ENCODE measurements at places on chromosomes 16 and 17. TPM values are rescaled to one million over a fixed set of nuclear protein-coding genes. Genes with fewer than 3 reads are reported as not detected.

GRCh38 chr17:63701868-63702720 lies 2.2 kb upstream of the LIMD2 start:
- peak overlapping the region; percentile 78 for H3K4me3 ChIP-seq
- H3K36me3 ChIP-seq: peaks cover 19% of the 10 kb centered on the region

The ZCCHC14 gene
- 45.6 TPM for total RNA-seq

DNA sequence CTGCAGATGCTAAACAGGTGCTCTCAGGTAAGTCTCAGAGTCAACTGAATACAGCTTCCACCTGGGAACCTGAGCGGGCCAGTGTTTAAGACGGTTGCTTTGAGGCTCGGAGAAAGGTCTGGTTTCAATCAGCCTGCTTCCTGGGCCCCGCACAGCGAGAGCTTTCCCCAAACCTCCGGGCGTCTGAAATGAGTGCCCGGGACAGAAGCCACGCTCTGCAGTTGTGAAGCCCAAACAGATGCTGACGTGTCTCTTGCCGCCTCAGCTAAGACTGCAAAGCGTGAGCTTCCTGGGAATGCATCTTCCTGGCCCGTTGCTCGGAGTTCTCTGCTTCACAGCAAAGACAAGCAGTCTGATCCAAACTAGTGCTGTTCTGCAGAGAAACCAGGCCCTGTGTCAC lies 36.7 kb downstream of the PLXDC1 start:
- peak overlapping the region; percentile 7 for H3K27ac ChIP-seq
- no peaks in the 10 kb centered on the region for H3K36me3 ChIP-seq
- DNase-seq: no peak
- H3K27me3 ChIP-seq: no peaks in the 10 kb centered on the region
- no peak overlapping the region for H3K4me3 ChIP-seq

The LITAF gene
- 124 TPM for total RNA-seq

The OTOP3 gene
- total RNA-seq: not detected

DNA sequence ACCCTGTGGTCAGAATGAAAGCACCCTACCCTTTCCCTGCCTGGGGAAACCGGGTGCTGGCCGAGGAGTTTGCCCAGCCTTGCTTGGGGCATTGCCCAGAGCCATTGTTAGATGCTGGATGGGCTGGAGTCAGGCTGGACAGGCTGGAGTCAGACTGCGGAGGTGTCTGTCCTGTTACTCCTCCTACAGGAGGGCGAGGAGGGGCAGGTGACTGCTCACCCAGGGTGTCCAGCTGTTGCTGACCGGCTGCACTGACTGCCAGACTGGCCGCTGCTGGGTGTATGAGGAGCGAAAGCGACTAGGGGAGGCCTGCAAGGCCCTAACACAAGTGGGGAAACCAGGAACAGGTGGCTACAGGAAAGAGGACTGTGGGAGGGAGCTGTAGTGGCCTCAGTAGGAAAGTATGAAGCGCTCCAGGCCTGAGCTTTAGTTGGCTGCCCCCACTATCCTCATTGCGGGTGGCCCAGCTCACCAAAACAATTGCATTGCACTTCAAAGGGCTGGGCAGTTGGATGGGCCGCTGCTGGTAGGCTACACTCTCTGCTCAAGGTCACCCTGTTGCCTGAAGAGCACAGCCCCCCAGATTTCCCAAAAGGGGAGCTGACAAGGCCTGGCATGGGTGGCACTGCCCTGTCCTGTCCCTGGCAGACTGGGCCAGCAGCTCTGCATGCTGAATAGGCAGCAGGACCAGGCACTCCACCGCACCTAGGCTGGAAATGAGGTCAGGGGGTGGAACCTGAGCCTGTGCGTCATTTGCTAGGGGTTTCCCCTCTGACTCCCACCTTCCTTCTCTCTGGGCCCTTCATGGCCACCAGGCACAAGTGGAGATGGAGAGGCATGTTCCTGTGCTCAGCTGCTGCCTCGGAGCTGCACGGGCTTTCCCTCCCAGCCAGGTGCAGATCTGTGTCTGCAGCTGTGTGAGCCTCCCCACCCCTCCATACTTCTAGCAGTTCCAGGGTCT lies 18.4 kb downstream of the LDHD start:
- H3K27ac ChIP-seq: no peak overlapping the region
- no peak overlapping the region for H3K4me3 ChIP-seq

GRCh38 chr16:73217654-73218053 lies 169.7 kb upstream of the ZFHX3 start:
- no peak overlapping the region for H3K4me3 ChIP-seq
- H3K27ac ChIP-seq: no peak overlapping the region
- H3K27me3 ChIP-seq: no peaks in the 10 kb centered on the region

The AOC3 gene
- 146 TPM for total RNA-seq

- peaks cover 13% of the 10 kb centered on the region for H3K4me1 ChIP-seq
- no peak overlapping the region for H3K27ac ChIP-seq
- no peaks in the 10 kb centered on the region for H3K36me3 ChIP-seq
- no peak for DNase-seq
- no peaks in the 10 kb centered on the region for H3K27me3 ChIP-seq
Measured at GRCh38 chr17:50466371-50467113, 2.1 kb downstream of the CHAD start.

The HOXB7 gene
- total RNA-seq: 0.63 TPM

DNA sequence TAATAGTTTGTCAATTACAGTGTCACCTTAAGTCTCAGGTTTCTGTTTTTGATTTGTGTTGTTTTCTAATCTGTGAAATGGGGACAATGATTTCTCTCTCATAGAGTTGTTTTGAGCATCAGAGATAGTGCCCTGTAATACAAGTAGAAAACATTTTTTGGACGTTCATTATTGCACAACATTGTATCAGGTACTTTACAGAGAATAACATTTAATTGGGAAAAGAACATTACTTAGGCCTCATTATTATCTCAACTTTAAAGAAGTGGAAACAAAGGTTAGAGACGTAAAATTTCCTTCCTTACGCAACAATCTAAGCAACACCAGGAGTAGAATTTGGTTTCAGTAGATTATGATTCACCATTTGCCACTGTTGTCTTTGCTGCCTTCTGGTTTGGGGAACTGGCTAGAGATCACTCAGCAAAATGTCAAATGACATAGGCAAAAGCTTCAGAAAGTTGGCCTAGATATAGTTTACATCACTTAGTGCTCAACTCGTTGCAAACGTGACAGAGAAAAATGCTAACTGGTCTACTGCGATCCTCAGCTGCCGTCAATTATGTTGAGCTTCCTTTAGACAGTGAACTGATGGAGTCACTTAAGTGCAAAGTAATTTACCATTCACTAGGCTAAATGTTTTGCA lies 1026.8 kb downstream of the CDH11 start:
- DNase-seq: no peak
- no peaks in the 10 kb centered on the region for H3K27me3 ChIP-seq
- H3K4me1 ChIP-seq: no peaks in the 10 kb centered on the region
- no peak overlapping the region for H3K27ac ChIP-seq
- no peaks in the 10 kb centered on the region for H3K36me3 ChIP-seq
- H3K4me3 ChIP-seq: no peak overlapping the region

- H3K27me3 ChIP-seq: no peaks in the 10 kb centered on the region
- H3K36me3 ChIP-seq: no peaks in the 10 kb centered on the region
- no peak for DNase-seq
- no peak overlapping the region for H3K27ac ChIP-seq
- H3K4me3 ChIP-seq: no peak overlapping the region
- H3K4me1 ChIP-seq: no peaks in the 10 kb centered on the region
Measured at GRCh38 chr17:8862213-8863056, 5.0 kb downstream of the PIK3R6 start.

The SULT1A4 gene
- 4.5 TPM for total RNA-seq

The OR4D1 gene
- not detected for total RNA-seq

GRCh38 chr17:42403150-42403549 lies 14.9 kb upstream of the STAT3 start:
- H3K4me3 ChIP-seq: no peak overlapping the region
- DNase-seq: no peak
- H3K27me3 ChIP-seq: no peaks in the 10 kb centered on the region
- peak overlapping the region; percentile 33 for H3K27ac ChIP-seq
- peaks cover 27% of the 10 kb centered on the region for H3K4me1 ChIP-seq
- peaks cover 20% of the 10 kb centered on the region for H3K36me3 ChIP-seq

The OR3A2 gene
- 0.49 TPM for total RNA-seq

GRCh38 chr17:55672585-55673501 lies 49.8 kb downstream of the TMEM100 start:
- no peak overlapping the region for H3K27ac ChIP-seq
- H3K4me3 ChIP-seq: no peak overlapping the region
- no peaks in the 10 kb centered on the region for H3K27me3 ChIP-seq
- no peaks in the 10 kb centered on the region for H3K4me1 ChIP-seq

- H3K27me3 ChIP-seq: no peaks in the 10 kb centered on the region
- H3K36me3 ChIP-seq: peaks cover 3% of the 10 kb centered on the region
- H3K4me1 ChIP-seq: no peaks in the 10 kb centered on the region
Measured at GRCh38 chr17:81083125-81083765, 48.3 kb downstream of the BAIAP2 start.

DNA sequence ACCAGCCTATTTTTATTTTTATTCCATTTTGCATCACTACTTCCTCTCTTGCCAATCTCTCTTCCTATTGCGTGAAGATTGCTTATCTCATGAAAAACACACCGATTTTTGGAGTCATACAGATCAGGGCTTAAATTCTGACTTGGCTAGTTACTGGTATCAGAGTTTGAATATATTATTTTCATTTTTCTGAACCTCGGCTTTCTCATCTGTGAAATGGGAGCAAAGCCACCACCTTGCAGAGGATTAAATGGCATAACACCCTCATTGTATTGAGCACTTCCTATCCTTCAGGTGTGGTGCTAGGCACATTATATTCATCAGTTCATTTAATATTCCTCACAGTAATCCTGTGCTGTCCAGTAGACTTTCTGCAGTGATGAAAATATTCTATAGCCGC lies 208.8 kb downstream of the HAPSTR1 start:
- H3K27me3 ChIP-seq: no peaks in the 10 kb centered on the region
- DNase-seq: no peak
- H3K4me1 ChIP-seq: no peaks in the 10 kb centered on the region
- no peak overlapping the region for H3K27ac ChIP-seq
- H3K4me3 ChIP-seq: no peak overlapping the region

DNA sequence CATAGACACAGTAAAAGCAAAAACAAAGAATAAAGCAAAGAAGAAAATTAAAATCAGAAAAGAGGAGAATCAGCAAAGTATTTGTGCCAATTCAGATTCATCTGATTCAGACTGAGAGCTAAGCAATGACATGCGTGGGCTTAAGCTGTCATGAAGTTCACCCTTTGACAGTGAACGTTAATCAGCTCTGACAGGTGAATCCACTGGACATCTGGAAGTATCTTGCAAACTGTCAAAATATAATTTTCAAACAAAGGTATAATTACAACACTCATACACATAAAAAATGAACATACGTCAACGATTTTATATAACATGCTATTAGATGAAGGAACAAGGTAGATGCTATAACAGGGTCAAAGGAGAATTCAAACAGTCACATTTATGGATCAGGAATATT lies 596.3 kb upstream of the SALL1 start:
- H3K27ac ChIP-seq: no peak overlapping the region
- no peak overlapping the region for H3K4me3 ChIP-seq
- DNase-seq: no peak
- no peaks in the 10 kb centered on the region for H3K4me1 ChIP-seq

DNA sequence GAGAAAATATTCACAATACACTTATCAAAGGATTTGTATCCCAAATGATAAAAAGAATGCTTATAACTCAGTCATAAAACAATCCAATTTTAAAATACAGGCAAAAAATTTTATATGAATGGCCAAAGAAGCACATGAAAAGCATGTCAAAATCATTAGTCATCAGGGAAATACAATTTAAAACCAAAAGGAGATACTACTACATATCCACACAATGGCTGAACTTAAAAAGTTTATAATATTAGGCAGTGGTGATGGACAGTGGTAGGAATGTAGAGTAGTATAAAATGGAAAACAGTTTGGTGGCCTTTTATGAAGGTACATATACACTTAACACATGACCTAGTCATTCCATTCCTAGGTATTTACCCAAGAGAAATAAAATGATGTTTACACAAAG lies 12.2 kb downstream of the CMC2 start:
- H3K27ac ChIP-seq: no peak overlapping the region
- no peaks in the 10 kb centered on the region for H3K36me3 ChIP-seq
- DNase-seq: no peak

The ZNF668 gene
- 14.5 TPM for total RNA-seq
